ENCODE measurements at places on chromosomes 3 and 15. TPM values are rescaled to one million over a fixed set of nuclear protein-coding genes. Genes with fewer than 3 reads are reported as not detected.

- no peak overlapping the region for H3K27ac ChIP-seq
- H3K27me3 ChIP-seq, result no peaks in the 10 kb centered on the region
- H3K4me1 ChIP-seq, result no peaks in the 10 kb centered on the region
- no peak for DNase-seq
- H3K36me3 ChIP-seq, result no peaks in the 10 kb centered on the region
These were observed 93.8 kb upstream of the TGFBR2 start for GRCh38 chr3:30512576-30512975.

Gene DCBLD2
- 54.4 TPM for total RNA-seq

Gene CMTM8
- 9.8 TPM for total RNA-seq

Gene CCDC174
- total RNA-seq, result 10.6 TPM

GRCh38 chr3:126151562-126152302 is 28.7 kb downstream of the ALDH1L1 start:
- H3K27me3 ChIP-seq, result no peaks in the 10 kb centered on the region
- DNase-seq, result no peak
- H3K4me3 ChIP-seq, result no peak overlapping the region
- H3K4me1 ChIP-seq, result no peaks in the 10 kb centered on the region
- H3K27ac ChIP-seq, result no peak overlapping the region

DNA sequence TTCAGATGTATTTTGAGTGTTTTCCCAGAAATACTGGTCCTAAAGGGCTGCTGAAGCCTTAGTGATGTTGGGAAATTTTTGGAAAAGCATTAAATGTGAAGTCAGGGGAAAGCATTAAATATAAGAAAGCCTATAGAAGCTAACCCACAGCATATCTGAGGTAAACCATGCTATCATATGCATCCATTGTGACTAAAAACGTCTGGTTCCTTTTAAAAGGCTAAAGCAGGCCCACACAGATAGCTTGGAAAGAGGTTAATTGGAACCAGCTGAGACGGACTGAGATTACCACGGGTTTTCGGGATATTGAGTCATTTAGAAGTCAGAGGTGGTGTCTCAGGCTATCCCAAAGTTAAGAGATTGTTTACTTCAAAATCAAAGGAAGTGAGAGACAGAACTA is 78.2 kb downstream of the CYP19A1 start:
- no peaks in the 10 kb centered on the region for H3K27me3 ChIP-seq
- DNase-seq, result no peak
- no peak overlapping the region for H3K27ac ChIP-seq
- H3K4me3 ChIP-seq, result no peak overlapping the region

DNA sequence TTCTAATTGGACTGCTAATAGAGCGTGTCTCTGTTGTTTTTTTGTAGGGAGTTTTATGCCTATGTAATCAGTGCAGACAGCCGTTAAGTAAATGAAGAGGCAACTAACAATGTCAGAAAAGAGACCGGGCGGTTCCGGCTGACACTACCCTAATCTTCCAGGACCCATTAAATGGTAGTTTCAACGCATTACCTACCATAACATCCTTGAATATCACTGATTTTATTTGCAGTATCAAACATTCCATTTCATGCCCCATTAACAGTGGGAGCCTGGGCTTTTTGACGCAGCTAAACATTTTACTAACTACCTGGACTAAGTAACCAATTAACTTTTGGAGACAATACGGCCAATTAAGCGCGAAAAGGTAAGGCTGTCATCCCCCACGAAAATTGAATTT is 832.9 kb upstream of the NR2F2 start:
- H3K27me3 ChIP-seq, result no peaks in the 10 kb centered on the region
- H3K27ac ChIP-seq, result no peak overlapping the region
- no peak overlapping the region for H3K4me3 ChIP-seq
- no peak for DNase-seq

GRCh38 chr3:32026593-32026992 is 45.0 kb downstream of the ZNF860 start:
- H3K4me3 ChIP-seq, result no peak overlapping the region
- H3K27me3 ChIP-seq, result no peaks in the 10 kb centered on the region
- H3K4me1 ChIP-seq, result no peaks in the 10 kb centered on the region
- no peak overlapping the region for H3K27ac ChIP-seq
- no peaks in the 10 kb centered on the region for H3K36me3 ChIP-seq

Gene SEMA7A
- 11.2 TPM for total RNA-seq

All from Panc1 (cell line).